CD4-positive, alpha-beta memory T cell (primary cell): ENCODE measurements at places on chromosomes 2 and 18. TPM values are rescaled to one million over a fixed set of nuclear protein-coding genes. Genes with fewer than 3 reads are reported as not detected.

GRCh38 chr2:225065882-225066281 lies 23.6 kb upstream of the DOCK10 start:
- H3K27ac ChIP-seq: no peak overlapping the region
- no peak for DNase-seq
- H3K4me3 ChIP-seq: no peak overlapping the region
- H3K27me3 ChIP-seq: no peaks in the 10 kb centered on the region

GRCh38 chr18:78496079-78496478 lies 483.5 kb upstream of the SALL3 start:
- no peaks in the 10 kb centered on the region for H3K27me3 ChIP-seq
- H3K4me1 ChIP-seq: no peaks in the 10 kb centered on the region
- DNase-seq: no peak
- H3K36me3 ChIP-seq: no peaks in the 10 kb centered on the region

DNA sequence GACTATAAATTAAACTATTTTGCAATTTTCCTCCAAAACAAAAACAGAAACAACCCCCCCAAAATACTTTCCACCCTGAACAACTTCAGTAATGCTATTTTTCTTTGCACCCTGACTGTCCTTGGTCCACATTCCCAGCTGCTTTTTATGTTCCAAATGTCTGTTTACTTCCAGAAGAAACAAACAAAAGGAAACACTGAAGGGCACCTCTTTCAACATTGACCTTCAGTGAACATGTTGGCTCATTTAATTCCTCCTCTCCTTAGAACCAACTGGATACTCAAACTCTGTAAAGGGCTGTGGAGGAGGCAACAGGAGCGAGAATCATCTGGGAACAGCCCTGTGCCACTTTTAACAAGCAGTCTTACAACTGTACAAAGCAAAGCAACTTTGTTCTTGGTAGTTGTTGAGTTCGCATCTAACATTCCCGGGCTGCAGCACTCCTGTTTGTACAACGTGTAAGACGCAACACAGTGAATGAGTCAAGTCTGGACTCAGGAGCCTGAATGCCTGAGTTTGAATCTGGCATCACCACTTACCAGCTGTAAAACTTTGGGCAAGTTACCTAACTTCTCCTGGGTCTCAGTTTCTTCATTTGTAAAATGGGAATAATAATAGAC lies 111.4 kb upstream of the GATA6 start:
- DNase-seq: no peak
- H3K27me3 ChIP-seq: no peaks in the 10 kb centered on the region
- H3K4me3 ChIP-seq: no peak overlapping the region
- no peaks in the 10 kb centered on the region for H3K36me3 ChIP-seq
- H3K4me1 ChIP-seq: no peaks in the 10 kb centered on the region

DNA sequence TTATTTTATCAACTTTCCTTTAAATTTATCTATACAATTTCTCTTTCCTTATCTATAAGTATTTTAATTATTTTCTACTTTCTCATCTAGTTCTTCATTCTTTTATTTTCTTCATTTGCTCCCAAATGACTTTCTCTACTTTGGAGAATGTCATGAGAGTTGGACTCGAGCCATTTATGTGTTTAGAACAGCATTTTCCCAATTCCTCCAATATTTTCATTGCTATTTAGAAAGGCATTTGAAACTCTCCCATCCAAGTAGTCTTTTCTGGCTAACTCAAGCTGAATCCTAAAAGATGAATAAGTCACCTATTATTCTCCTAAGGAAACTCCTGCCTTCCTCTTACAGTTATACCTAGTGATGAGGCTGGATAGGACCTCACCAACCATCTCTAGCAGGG lies 15.8 kb upstream of the FEZ2 start:
- H3K27ac ChIP-seq: no peak overlapping the region
- no peaks in the 10 kb centered on the region for H3K4me1 ChIP-seq
- H3K4me3 ChIP-seq: no peak overlapping the region
- DNase-seq: no peak

Gene SERPINB7
- not detected for total RNA-seq

DNA sequence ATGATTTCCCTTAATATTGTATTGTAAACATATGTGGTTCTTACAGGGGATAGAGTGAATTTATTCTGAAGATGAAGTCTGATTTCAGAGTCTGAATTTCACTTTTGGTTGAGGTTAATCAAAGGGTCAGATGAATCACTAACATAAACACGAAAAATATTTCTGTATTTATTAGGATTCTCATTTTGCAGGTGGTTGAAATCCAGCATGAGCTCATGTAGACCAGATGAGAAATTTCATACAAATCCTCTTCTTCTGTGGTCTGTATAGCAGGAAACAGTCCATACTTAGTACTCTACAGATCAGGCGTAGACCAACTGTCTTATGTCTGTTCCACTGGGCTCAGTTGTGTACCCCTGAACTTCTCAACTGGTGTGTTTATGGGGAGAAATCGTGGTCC lies 157.8 kb downstream of the BABAM2 start:
- H3K36me3 ChIP-seq: no peaks in the 10 kb centered on the region
- H3K27ac ChIP-seq: no peak overlapping the region
- DNase-seq: no peak
- no peaks in the 10 kb centered on the region for H3K4me1 ChIP-seq

- no peaks in the 10 kb centered on the region for H3K27me3 ChIP-seq
- H3K4me3 ChIP-seq: no peak overlapping the region
- H3K27ac ChIP-seq: no peak overlapping the region
- no peak for DNase-seq
- no peaks in the 10 kb centered on the region for H3K36me3 ChIP-seq
Measured at GRCh38 chr18:35868915-35869314, 103.6 kb upstream of the RMP24 start.

- no peaks in the 10 kb centered on the region for H3K27me3 ChIP-seq
- DNase-seq: no peak
- no peak overlapping the region for H3K4me3 ChIP-seq
- H3K36me3 ChIP-seq: no peaks in the 10 kb centered on the region
- no peak overlapping the region for H3K27ac ChIP-seq
Measured at GRCh38 chr2:96354492-96354891, 18.9 kb downstream of the NCAPH start.

Gene SH2D6
- 1.6 TPM for total RNA-seq

Gene MPV17
- total RNA-seq: 89.3 TPM

Gene CKAP2L
- 0.06 TPM for total RNA-seq

GRCh38 chr2:62743506-62743905 lies 38.0 kb downstream of the EHBP1 start:
- H3K4me1 ChIP-seq: no peaks in the 10 kb centered on the region
- no peak overlapping the region for H3K27ac ChIP-seq
- H3K4me3 ChIP-seq: no peak overlapping the region
- H3K27me3 ChIP-seq: no peaks in the 10 kb centered on the region
- H3K36me3 ChIP-seq: no peaks in the 10 kb centered on the region
- no peak for DNase-seq

- no peak overlapping the region for H3K27ac ChIP-seq
- H3K4me3 ChIP-seq: no peak overlapping the region
- no peak for DNase-seq
- H3K36me3 ChIP-seq: no peaks in the 10 kb centered on the region
- no peaks in the 10 kb centered on the region for H3K27me3 ChIP-seq
- H3K4me1 ChIP-seq: no peaks in the 10 kb centered on the region
Measured at GRCh38 chr2:147231607-147232006, 613.2 kb upstream of the ACVR2A start.

Gene GPR155
- 20.4 TPM for total RNA-seq

GRCh38 chr18:53153281-53153680 lies 813.3 kb downstream of the DCC start:
- no peaks in the 10 kb centered on the region for H3K36me3 ChIP-seq
- no peaks in the 10 kb centered on the region for H3K4me1 ChIP-seq
- H3K27ac ChIP-seq: no peak overlapping the region

Gene GTF2A1L
- total RNA-seq: not detected

- no peak for DNase-seq
- H3K4me1 ChIP-seq: no peaks in the 10 kb centered on the region
Measured at GRCh38 chr2:240947607-240948006, 41.5 kb downstream of the CROCC2 start.

DNA sequence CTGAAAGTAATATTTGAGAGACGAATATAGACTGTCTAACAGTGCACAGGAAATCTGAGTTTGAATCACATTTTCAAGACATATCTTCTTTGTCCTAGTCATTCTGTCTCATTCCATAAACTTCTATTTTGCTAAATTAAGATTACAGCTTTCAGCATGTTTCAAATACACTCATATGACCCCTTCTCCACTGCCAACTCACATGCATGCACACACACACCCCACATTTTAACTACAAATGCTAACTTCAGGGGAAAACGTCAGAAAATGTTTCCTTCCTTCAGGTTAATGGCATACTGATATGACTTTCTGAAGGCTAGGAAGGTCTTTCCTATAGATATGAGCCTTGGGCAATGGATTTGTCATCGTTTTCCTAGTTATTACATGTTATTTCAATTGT lies 373.7 kb downstream of the RBM43 start:
- no peak overlapping the region for H3K4me3 ChIP-seq
- no peaks in the 10 kb centered on the region for H3K36me3 ChIP-seq
- H3K4me1 ChIP-seq: no peaks in the 10 kb centered on the region

- H3K4me3 ChIP-seq: no peak overlapping the region
- DNase-seq: no peak
- H3K4me1 ChIP-seq: peaks cover 94% of the 10 kb centered on the region
- H3K36me3 ChIP-seq: peaks cover 11% of the 10 kb centered on the region
- H3K27ac ChIP-seq: no peak overlapping the region
Measured at GRCh38 chr2:98505971-98506664, 61.5 kb downstream of the INPP4A start.

DNA sequence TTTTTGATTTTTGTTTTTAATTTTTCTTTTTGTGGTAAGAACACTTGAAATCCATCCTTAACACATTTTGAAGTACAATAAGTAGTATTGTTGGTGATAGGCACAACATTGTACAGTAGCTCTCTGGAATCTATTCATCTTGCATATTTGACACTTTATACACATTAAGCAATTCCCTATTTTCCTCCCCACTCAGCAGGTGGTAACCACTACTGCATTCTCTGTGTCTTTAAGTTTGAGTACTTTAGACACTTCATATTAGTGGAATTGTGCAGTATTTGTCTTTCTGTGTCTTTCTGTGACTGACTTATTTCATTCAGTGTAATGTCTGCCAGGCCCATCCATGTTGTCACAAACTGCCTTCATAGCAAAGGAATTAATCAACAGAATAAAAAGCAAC lies 471.7 kb upstream of the CDH20 start:
- DNase-seq: no peak
- no peak overlapping the region for H3K27ac ChIP-seq
- H3K27me3 ChIP-seq: no peaks in the 10 kb centered on the region
- H3K36me3 ChIP-seq: no peaks in the 10 kb centered on the region
- no peaks in the 10 kb centered on the region for H3K4me1 ChIP-seq

Gene GAREM1
- total RNA-seq: 0.28 TPM

Gene PDE1A
- not detected for total RNA-seq

Gene MFSD2B
- not detected for total RNA-seq

GRCh38 chr2:100178085-100178788 lies 35.8 kb upstream of the AFF3 start:
- DNase-seq: peak; percentile 35
- no peaks in the 10 kb centered on the region for H3K27me3 ChIP-seq
- no peak overlapping the region for H3K27ac ChIP-seq
- H3K36me3 ChIP-seq: no peaks in the 10 kb centered on the region
- no peak overlapping the region for H3K4me3 ChIP-seq

Gene CD207
- not detected for total RNA-seq

DNA sequence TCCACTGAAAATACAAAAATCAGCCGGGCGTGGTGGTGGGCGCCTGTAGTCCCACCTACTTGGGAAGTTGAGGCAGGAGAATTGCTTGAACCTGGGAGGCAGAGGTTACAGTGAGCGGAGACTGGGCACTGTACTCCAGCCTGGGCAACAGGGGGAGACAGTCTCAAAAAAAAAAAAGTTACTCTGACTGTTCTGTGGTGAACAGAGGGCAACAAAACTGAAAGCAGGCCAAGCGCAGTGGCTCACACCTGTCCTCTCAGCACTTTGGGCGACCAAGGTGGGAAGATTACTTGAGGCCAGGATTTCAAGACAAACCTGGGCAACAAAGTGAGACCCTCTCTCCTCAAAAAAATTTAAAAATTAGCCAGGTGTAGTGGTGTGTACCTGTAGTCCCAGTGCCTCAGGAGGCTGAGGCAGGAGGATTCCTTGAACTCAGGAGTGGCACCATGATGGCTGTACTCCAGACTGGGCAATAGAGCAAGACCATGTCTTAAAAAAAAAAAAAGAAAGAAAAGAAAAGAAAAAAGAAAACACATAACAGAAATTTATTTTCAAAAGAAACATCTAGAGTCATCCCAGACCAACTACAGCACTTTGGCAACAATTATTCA lies 13.6 kb upstream of the RTN4 start:
- peak; percentile 15 for DNase-seq
- H3K4me3 ChIP-seq: no peak overlapping the region
- no peaks in the 10 kb centered on the region for H3K27me3 ChIP-seq
- no peak overlapping the region for H3K27ac ChIP-seq
- no peaks in the 10 kb centered on the region for H3K4me1 ChIP-seq
- H3K36me3 ChIP-seq: no peaks in the 10 kb centered on the region

DNA sequence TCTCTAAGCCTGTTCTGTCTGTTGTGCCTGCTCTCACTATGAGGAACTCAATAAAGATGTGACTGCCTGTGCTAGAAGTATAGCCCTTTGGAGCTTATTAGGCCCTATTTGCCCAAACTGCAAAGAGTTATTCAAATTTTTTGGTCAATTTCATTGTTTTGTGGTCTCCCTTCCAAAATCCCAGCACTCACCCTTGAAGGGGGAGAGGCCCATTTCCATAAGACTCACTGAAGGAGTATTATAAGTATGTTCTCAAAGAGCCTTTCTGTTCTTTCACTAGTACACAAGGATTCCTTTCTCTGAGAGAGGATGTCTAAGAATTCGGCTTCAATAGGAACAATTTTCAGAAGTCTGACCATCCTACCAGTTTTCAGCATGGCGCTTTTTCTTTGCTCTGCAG lies 641.9 kb upstream of the REG3G start:
- H3K36me3 ChIP-seq: no peaks in the 10 kb centered on the region
- no peaks in the 10 kb centered on the region for H3K27me3 ChIP-seq
- no peak overlapping the region for H3K4me3 ChIP-seq

Gene RPL31
- total RNA-seq: 2,531 TPM

DNA sequence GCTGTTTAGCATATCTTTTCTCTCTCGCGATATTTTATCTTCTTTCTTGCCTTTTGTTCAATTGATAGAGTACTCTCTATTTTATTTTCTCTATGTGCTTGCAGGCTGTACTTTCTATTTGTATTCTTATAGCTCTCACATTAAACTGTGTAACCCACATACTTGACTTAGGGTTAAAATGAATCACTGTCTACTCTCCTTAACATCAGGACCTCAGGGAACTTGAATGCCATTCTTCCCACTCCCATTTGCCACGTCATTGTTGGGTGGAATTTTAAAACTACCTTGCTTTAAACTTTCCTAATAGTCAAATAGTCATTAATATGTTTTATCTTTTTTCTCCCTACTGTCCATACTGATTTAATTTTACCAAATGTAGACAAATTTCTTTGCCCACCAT lies 269.7 kb downstream of the ALPK2 start:
- H3K27ac ChIP-seq: no peak overlapping the region
- no peak overlapping the region for H3K4me3 ChIP-seq
- DNase-seq: no peak
- H3K4me1 ChIP-seq: no peaks in the 10 kb centered on the region
